ENCODE measurements at places on chromosomes 1 and 21. TPM values are rescaled to one million over a fixed set of nuclear protein-coding genes. Genes with fewer than 3 reads are reported as not detected.

DMBX1 gene
- not detected for total RNA-seq

- no peak overlapping the region for H3K27ac ChIP-seq
- DNase-seq: no peak
- H3K4me1 ChIP-seq: no peaks in the 10 kb centered on the region
- peaks cover 11% of the 10 kb centered on the region for H3K36me3 ChIP-seq
- no peaks in the 10 kb centered on the region for H3K27me3 ChIP-seq
Observed at GRCh38 chr1:167371030-167371429, 147.3 kb downstream of the CD247 start.

GRCh38 chr1:15246960-15247614, at the start of gene FHAD1:
FHAD1 (plus strand) TSS chr1:15247223; CDS start chr1:15251785, 4,562 bp downstream.
- H3K27me3 ChIP-seq: peaks cover 6% of the 10 kb centered on the region
- peaks cover 36% of the 10 kb centered on the region for H3K4me1 ChIP-seq
- H3K4me3 ChIP-seq: no peak within 1 kb of the TSS
- peak; percentile 71 for DNase-seq

- H3K4me1 ChIP-seq: no peaks in the 10 kb centered on the region
- H3K27ac ChIP-seq: no peak overlapping the region
- no peak for DNase-seq
- H3K36me3 ChIP-seq: peaks cover 25% of the 10 kb centered on the region
- no peak overlapping the region for H3K4me3 ChIP-seq
- H3K27me3 ChIP-seq: no peaks in the 10 kb centered on the region
Observed at GRCh38 chr1:96808191-96808590, 86.6 kb downstream of the PTBP2 start.

GRCh38 chr21:38293113-38293512, 36.3 kb downstream of the KCNJ15 start:
- H3K27ac ChIP-seq: no peak overlapping the region
- H3K27me3 ChIP-seq: no peaks in the 10 kb centered on the region
- no peak overlapping the region for H3K4me3 ChIP-seq
- H3K36me3 ChIP-seq: no peaks in the 10 kb centered on the region
- H3K4me1 ChIP-seq: peaks cover 6% of the 10 kb centered on the region

GRCh38 chr21:24895885-24896734, 711.2 kb downstream of the MRPL39 start:
- no peaks in the 10 kb centered on the region for H3K36me3 ChIP-seq
- H3K4me1 ChIP-seq: no peaks in the 10 kb centered on the region
- H3K27ac ChIP-seq: no peak overlapping the region

GJB4 gene
- total RNA-seq: not detected

DNA sequence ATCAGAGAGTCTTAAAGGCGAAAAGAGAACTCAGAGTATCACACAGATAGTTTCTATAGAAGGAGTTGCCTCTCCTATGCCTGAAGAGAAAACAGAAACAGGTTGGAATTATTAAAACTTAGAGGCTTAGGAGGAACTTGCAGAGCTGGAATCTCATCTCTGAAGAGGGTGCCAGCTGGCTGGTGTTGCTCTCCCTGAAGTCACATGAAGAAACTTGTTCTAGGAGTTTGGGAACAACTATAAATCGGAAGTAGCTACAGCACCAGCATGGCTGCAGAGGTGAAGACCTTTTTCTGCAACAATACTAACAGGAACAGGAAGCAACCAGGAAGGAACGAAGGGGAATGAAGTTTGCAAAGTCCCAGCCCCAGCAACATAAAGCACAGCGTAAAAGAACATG, 35.8 kb downstream of the FMO3 start:
- no peak for DNase-seq
- H3K27me3 ChIP-seq: no peaks in the 10 kb centered on the region
- H3K4me1 ChIP-seq: no peaks in the 10 kb centered on the region
- H3K27ac ChIP-seq: no peak overlapping the region

GPA33 gene
- 4.6 TPM for total RNA-seq

DNA sequence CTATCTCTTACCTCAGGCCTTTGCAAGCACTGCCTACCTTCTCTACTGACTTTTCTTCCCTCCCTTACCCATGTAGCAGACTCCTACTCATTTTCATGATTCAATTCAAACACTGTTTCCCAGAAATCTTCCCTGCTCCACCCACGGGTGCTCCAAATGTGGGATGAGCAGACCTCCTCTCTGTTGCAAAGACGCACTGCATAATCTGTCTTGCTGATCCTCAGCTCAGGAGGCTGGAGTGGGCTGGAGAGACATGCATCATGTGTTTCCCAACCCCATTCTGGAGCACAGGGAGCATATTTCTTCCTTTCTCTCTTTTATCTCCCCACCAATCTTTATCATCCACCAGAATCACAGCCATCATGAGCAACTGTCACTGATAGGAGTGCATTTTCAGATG, 459.9 kb upstream of the NFIA start:
- DNase-seq: no peak
- H3K36me3 ChIP-seq: no peaks in the 10 kb centered on the region
- H3K4me1 ChIP-seq: no peaks in the 10 kb centered on the region
- no peak overlapping the region for H3K27ac ChIP-seq
- H3K4me3 ChIP-seq: no peak overlapping the region

DNA sequence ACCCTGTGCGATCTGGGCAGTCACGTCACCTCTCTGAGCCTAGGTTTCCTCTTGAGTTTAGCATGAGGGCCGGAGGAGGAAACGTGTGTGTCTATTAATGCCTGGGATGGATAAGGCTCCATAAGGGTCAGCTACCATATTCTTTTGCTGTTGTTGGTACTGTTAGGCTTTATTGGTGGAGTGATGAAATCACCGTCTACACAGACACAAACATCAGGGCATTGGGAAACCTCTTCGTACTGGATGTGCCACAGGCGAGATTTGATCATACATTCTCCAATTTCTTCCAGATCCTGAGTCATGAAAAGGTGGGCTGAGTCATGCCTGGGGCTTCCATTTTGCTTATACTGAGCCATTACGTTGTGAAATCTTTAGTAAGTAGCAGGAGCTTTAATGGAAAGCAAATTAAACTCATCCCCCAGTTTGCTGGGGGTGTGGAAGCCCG, 24.9 kb upstream of the GRHL3 start:
- H3K36me3 ChIP-seq: no peaks in the 10 kb centered on the region
- no peak overlapping the region for H3K4me3 ChIP-seq
- H3K4me1 ChIP-seq: no peaks in the 10 kb centered on the region

- DNase-seq: no peak
- H3K4me1 ChIP-seq: peaks cover 56% of the 10 kb centered on the region
- no peaks in the 10 kb centered on the region for H3K36me3 ChIP-seq
- no peaks in the 10 kb centered on the region for H3K27me3 ChIP-seq
- H3K27ac ChIP-seq: peak overlapping the region; percentile 93
Observed at GRCh38 chr1:1889090-1889750, 1.7 kb downstream of the GNB1 start.

DNA sequence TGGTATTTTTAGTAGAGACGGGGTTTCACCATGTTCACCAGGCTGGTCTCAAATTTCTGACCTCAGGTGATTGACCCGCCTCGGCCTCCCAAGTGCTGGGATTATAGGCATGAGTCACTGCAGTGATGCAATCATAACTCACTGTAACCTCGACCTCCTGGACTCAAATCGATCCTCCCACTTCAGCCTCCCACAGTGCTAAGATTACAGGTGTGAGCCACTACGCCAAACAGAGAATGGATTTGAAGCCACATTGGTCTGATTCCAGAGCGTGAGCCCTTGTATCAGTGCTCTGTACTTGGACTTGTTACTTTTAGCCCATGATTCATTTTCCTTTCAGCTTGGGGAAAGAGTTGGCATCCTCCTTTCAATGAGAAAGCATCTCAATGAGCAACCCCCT, 14.9 kb upstream of the ZNF683 start:
- no peak overlapping the region for H3K27ac ChIP-seq
- H3K4me3 ChIP-seq: no peak overlapping the region
- no peaks in the 10 kb centered on the region for H3K36me3 ChIP-seq
- peaks cover 10% of the 10 kb centered on the region for H3K27me3 ChIP-seq

DNA sequence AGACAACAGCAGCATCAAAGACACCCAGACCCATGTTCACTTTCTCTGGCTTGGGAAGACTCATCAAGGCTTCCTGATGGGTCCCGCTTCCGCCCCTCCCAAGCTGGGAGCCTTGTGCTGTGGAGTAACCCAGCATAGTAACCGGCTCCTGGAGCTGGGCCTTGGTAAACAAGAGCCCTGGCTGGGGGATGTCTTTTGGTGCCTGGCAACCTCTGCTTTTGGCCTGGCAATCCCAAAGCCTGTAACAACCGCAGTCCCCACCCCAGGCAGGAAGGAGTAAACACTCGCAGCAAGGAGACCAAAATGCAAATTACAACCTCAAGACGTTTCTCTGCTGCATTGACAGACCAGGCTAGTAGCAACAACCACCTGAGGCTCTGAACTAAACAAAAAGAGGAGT, 16.9 kb upstream of the THRAP3 start:
- H3K4me3 ChIP-seq: no peak overlapping the region
- no peaks in the 10 kb centered on the region for H3K27me3 ChIP-seq
- H3K36me3 ChIP-seq: no peaks in the 10 kb centered on the region
- DNase-seq: no peak
- H3K27ac ChIP-seq: no peak overlapping the region
- H3K4me1 ChIP-seq: no peaks in the 10 kb centered on the region

NTMT2 gene
- total RNA-seq: not detected

GRCh38 chr1:212537610-212538009, 71.0 kb upstream of the ATF3 start:
- no peak overlapping the region for H3K27ac ChIP-seq
- no peaks in the 10 kb centered on the region for H3K4me1 ChIP-seq
- no peaks in the 10 kb centered on the region for H3K36me3 ChIP-seq
- no peak for DNase-seq
- H3K27me3 ChIP-seq: no peaks in the 10 kb centered on the region

DNA sequence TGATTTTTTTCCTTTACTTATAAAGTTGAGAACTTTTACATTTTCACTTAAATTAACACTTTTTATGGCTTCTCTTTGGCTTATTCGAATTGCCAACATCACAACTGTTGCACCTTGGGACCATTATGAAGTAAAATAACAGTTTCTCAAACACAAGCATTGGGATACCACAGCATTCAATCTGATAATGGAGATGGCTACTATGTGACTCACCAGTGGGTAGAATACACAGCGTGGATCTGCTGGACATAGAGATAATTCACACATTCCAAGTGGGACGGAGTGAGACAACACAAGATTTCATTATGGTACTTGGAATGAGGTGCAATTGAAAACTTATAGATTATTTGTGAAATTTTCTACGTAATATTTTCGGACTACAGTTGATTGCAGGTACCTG, 68.0 kb downstream of the ADAMTS1 start:
- H3K4me3 ChIP-seq: no peak overlapping the region
- no peaks in the 10 kb centered on the region for H3K36me3 ChIP-seq
- H3K4me1 ChIP-seq: no peaks in the 10 kb centered on the region
- no peaks in the 10 kb centered on the region for H3K27me3 ChIP-seq
- no peak overlapping the region for H3K27ac ChIP-seq

SYCP1 gene
- total RNA-seq: not detected

GRCh38 chr1:20380616-20381035, 90.0 kb downstream of the VWA5B1 start:
- no peaks in the 10 kb centered on the region for H3K4me1 ChIP-seq
- H3K4me3 ChIP-seq: no peak overlapping the region
- H3K27me3 ChIP-seq: peaks cover 2% of the 10 kb centered on the region
- no peak overlapping the region for H3K27ac ChIP-seq
- no peaks in the 10 kb centered on the region for H3K36me3 ChIP-seq
- DNase-seq: no peak

- H3K27me3 ChIP-seq: no peaks in the 10 kb centered on the region
- H3K4me1 ChIP-seq: no peaks in the 10 kb centered on the region
- H3K27ac ChIP-seq: no peak overlapping the region
Observed at GRCh38 chr1:182169203-182169602, 107.7 kb upstream of the ZNF648 start.

DNA sequence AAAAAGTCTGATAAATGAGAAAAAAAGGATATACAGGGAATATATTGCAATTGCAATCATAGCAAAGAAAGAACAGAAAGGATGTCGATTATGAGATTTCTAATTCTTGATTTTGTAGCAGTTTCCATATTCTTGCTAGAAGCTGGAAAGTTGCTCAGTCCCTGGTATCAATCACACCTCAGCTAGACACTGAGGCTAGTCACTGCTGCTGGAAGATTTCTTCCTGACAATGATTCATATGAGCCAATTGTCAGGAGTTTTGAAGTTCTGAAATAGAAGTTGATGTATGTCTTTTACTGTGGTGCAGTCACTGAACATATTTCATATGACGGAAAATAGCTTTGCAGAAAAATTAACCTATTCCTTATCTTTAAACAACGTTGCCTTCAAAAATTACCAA, 208.4 kb upstream of the C1orf105 start:
- H3K4me3 ChIP-seq: no peak overlapping the region
- no peak overlapping the region for H3K27ac ChIP-seq
- H3K27me3 ChIP-seq: no peaks in the 10 kb centered on the region

DNA sequence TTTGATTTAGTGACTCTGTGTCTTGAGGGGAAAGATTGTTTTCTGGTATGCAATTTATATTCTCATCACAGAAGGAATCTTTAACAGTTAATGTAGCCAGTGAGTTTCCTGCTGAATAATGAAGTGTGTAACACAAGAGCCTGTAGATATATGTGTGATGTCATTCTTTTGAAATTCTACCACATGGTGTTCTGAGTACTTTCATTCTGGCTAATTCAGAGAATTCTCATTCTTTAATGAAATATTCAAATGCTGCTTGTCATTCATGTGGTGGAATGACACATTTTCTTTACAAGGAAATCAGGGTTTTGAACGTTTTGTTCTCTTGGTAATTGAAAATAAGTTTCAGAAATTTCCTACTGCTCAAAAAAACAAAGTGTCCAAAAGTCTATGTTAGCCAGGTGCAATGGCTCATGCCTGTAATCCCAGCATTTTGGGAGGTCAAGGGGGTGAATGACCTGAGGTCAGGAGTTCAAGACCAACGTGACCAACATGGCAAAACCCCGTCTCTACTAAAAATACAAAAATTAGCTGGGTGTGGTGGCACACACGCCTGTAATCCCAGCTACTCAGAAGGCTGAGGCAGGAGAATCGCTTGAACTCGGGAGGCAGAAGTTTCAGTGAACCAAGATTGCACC, 79.6 kb downstream of the MAP3K21 start:
- no peak for DNase-seq
- no peaks in the 10 kb centered on the region for H3K4me1 ChIP-seq
- no peak overlapping the region for H3K4me3 ChIP-seq
- no peaks in the 10 kb centered on the region for H3K36me3 ChIP-seq

DNA sequence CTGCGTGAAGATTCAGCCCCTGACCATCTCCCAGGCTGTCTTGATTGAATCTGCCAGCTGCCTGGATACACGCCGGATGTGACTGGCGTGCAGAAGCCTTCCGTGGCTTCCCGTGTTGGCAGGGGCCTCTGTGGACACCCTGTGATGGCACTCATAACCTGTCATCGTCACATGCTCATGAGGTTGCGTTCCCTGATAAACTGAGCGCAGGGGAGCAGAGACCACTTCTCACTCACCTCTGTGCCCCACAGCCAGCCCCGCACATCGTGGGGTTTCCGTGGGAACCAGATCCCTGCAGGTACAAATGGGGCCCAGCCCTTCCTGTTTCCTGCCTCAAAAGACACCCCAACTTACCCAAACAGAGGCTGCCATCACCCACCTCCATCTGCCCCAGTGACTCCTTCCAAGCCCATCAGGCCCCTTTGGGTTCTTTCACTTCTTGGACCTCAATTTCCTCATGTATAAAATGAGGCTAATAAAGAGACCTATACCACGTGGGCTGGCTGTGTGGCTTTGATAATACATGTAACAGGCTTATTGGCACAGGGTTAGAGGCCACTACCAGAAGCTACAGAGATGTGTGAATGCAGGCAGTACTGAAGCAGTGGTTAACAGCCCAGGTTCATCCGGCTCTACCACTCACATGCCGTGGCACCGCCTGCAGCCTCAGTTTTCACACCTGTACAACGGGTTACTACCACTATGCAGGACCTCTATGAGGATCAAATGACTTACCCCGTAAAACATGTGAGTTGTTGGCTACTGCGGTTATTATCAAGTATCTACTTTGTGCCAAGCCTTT, 23.6 kb downstream of the HTR6 start:
- peaks cover 35% of the 10 kb centered on the region for H3K4me1 ChIP-seq
- peak overlapping the region; percentile 81 for H3K27ac ChIP-seq
- peak; percentile 77 for DNase-seq
- peaks cover 2% of the 10 kb centered on the region for H3K36me3 ChIP-seq
- no peaks in the 10 kb centered on the region for H3K27me3 ChIP-seq

All from natural killer cell (primary cell).